Vagina (tissue), 2 donors: ENCODE measurements at places on chromosomes 4 and X. TPM values are rescaled to one million over a fixed set of nuclear protein-coding genes. Genes with fewer than 3 reads are reported as not detected.

GRCh38 chrX:11724122-11725017 lies 33.7 kb upstream of the MSL3 start:
- DNase-seq: no peak

Gene SNCA
- total RNA-seq: 27.3 TPM

- no peak for DNase-seq
These were observed 815.4 kb upstream of the PCDH10 start for GRCh38 chr4:132333724-132334047.

DNA sequence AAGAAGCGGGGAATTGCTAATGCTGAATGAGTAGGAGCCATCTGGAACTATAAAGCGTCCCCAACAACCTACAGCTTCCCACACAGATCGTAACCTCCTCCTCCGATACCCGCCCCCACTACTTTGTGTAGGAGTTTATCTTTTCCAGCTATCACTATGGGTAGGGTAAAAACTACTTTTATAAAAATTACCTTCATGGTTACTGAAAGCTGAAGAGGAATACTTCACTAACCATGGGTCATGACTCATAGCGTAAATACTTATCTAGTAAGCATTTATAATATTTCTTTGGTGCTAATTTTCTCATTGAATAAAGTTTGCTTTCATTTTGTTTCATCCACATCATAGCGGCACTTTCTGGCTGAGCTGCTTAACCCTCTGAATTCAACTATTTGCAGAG lies 79.4 kb upstream of the TNIP3 start:
- DNase-seq: no peak

DNA sequence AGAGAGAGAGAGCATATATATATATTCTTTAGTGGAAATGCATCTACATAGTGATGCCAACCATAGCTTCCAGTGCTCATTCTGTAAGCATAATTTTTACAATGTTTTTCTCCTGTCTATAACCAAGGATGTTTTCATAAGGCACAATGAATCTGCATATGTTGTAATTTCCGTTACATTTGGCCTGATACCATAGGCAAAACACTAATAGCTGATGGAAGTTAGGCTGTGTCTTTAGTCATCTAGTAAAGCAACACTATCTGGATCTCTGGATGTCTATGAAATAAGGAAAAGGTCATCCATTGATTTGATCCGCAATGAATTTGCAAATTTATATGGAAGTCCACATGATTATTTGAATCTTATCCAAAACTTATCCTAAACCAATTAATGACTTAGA lies 8.1 kb downstream of the PCDH7 start:
- DNase-seq: no peak

GRCh38 chr4:17427991-17428390 lies 83.9 kb downstream of the QDPR start:
- no peak for DNase-seq

DNA sequence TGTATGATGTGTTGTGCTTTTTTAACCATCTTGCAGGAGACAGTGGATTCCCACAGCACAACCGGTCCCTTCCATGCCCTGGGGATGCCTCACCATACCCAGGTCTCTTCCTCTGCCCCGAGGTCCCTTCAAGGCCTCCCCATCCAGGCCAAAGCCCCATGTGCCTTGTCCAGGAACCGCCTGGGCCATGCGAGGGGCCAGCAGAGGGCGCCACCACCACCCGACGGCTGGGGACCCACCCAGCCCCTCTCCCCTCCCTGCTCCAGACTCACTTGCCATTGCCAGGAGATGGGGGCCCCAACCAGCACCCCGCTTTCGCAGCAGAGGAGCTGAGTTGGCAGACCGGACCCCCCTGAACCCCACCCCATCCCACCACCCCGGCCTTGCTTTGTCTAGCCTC lies 485.5 kb downstream of the TRAM1L1 start:
- no peak for DNase-seq

Gene WDFY3
- 67.8 TPM for total RNA-seq

Gene SEPSECS
- total RNA-seq: 4.2 TPM

DNA sequence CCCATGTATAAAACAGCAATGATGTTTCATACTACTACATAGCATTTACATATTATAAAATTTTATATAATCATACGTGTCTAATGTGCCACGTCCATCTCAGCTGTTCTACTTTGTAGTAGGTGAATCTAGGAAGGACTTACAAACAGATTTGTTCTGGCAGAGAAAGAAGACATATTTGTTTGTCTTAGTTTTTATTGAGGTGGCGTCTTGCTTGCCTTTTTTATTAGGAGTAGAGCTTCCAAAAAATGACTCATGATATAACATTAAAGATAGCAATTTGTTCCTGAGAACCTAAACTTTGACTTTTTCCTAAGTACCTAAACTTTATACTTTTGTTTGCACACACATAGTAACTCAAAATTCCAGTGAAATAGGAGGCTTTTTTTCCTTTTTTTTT lies 64.6 kb downstream of the CLDN22 start:
- no peak for DNase-seq

GRCh38 chr4:149795256-149795655 lies 20.4 kb downstream of the IQCM start:
- DNase-seq: no peak

GRCh38 chr4:130186931-130187330 lies 1091.0 kb downstream of the C4orf33 start:
- no peak for DNase-seq
